Neuronal stem cell (in vitro differentiated cells): ENCODE measurements at places on chromosomes 13 and 19.

DNA sequence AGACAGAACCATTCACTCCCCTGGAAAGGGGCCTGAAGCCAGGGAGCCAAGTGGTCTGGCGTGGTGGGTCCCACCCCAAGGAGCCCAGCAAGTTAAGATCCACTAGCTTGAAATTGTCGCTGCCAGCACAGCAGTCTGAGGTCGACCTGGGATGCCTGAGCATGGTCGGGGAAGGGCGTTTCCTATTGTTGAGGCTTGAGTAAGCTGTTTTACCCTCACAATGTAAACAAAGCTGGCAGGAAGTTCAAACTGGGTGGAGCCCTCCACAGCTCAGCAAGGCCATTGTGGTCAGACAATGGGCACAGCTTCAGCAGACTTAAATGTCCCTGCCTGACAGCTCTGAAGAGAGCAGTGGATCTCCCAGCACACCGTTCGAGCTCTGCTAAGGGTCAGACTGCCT lies 195.6 kb upstream of the DACH1 start:
- H3K36me3 ChIP-seq = no peaks in the 10 kb centered on the region
- H3K4me3 ChIP-seq = no peak overlapping the region
- peak; percentile 21 for DNase-seq
- H3K27ac ChIP-seq = no peak overlapping the region

DNA sequence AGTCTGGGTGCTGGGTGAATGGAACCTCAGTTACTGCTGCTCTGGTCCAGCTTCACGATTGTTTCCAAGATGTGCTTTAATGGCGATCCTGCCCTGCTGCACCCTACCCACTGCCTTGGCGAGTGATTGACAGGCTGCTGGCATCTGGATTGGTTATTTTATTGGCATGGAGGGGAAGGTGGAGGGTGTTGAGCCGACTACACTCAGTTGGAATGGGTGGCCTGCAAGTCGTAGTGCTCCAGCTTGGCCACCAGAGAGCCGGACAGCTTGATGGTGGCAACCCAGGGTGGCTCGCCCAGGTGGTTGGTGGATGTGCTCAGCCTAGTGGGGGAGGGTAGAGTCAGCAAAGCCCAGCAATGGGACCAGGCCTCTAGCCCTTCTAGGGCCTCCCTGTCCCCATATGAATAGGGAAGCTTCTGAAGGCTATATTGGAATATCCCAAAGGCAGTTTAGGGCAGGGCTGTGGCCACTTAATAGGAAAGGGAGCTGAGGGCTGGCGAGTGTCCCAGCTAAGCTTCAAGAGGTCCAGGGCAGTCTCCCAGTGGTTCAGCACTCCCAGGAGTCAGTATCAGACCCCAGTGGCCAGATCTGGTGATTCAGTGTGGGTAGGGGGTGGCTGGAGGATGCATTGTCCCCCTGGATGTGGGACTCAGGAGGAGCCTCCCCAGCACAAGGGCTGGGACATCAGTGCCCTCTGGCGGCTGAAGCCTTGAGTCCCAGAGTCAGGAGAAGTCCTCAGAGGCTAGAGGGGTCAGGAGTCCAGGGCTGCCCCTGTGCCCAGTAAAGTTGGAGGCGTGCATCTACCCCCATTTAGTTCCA lies 3.4 kb downstream of the GGN start:
- no peak overlapping the region for H3K27ac ChIP-seq
- H3K36me3 ChIP-seq = peaks cover 62% of the 10 kb centered on the region
- DNase-seq = no peak
- peaks cover 2% of the 10 kb centered on the region for H3K4me1 ChIP-seq
- H3K27me3 ChIP-seq = no peaks in the 10 kb centered on the region
- H3K4me3 ChIP-seq = no peak overlapping the region

DNA sequence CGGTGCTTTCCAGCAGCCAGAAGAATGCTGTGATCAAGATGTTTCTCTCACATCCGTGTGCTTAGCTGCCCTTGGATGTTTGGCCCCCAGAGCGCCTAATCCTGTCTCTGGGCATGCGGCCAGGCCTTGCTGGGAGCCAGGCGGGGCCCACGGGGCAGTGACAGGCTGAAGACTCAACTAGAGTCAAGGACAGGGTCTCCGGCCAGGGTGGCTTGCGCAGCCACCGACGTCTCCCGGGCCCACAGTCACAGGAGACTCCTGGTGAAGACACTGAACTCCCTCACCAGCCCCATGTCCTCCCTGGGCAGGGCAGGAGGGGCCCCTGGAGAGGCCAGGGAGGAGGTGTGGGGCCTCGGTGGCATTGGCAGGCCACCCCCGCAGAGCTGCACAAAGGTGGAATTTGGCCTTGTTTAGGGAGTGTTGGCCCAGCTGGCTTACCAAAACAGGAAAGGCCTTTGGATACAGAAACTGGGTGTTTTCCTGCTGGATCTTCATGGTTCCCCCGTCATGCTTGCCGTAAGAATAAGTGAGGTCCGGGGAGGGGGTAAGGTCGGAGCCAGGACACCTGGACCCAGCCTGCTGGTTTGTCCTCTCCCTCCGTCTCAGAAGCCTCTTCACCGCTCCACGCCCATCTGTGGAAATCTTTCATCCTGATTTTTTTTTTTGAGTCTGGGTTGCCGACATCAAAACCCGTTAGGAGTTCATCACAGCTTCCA lies 10.0 kb upstream of the NDUFS7 start:
- peaks cover 81% of the 10 kb centered on the region for H3K36me3 ChIP-seq
- no peaks in the 10 kb centered on the region for H3K4me1 ChIP-seq
- no peak for DNase-seq

- no peaks in the 10 kb centered on the region for H3K27me3 ChIP-seq
- H3K27ac ChIP-seq = no peak overlapping the region
These were observed 21.3 kb downstream of the ZNF77 start for GRCh38 chr19:2923510-2923909.

DNA sequence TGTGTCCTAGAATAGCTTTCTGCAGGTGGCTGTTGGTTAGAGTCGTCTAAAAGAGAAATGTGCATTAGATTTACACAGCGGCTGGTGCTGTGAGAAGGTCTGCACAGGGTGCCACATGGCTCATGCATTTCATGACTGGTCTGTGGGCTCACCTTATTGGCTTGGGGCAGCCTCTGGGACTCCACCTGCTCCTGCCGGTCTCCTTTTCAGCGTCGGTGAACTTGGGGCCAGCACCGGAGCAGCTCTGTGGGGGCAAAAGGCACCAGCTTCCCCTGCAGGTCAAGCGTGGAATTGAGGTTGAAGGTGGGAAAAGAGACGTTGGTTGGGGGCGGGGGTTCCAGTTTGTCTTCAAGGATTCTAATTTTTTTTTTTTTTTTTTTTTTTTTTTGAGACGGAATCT lies 3.1 kb upstream of the PNMA8C start:
- no peak for DNase-seq
- H3K36me3 ChIP-seq = no peaks in the 10 kb centered on the region
- H3K4me1 ChIP-seq = peaks cover 20% of the 10 kb centered on the region
- no peaks in the 10 kb centered on the region for H3K27me3 ChIP-seq
- no peak overlapping the region for H3K4me3 ChIP-seq

- H3K27ac ChIP-seq = no peak overlapping the region
- no peaks in the 10 kb centered on the region for H3K27me3 ChIP-seq
- no peak for DNase-seq
- H3K4me1 ChIP-seq = no peaks in the 10 kb centered on the region
These were observed 106.2 kb downstream of the VWA8 start for GRCh38 chr13:41854758-41855157.

DNA sequence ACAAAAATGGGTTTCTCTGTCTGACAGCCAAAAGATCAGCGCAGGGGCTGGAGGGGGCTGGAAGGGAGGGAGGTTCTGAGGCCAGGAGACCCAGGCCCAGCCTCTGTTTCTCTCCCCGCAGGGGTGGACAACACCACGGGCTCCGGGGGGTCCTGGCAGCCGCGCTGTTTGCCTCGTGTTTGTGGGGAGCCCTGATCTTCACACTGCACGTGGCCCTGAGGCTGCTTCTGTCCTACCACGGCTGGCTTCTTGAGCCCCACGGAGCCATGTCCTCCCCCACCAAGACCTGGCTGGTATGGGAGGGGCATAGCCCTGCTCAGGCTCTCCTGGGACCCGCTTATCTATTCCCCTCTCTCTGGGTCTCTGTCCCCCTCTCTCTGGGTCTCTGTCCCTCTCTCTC lies 9.6 kb downstream of the CPT1C start:
- no peak overlapping the region for H3K27ac ChIP-seq
- H3K4me1 ChIP-seq = no peaks in the 10 kb centered on the region
- peaks cover 41% of the 10 kb centered on the region for H3K36me3 ChIP-seq
- DNase-seq = no peak
- no peaks in the 10 kb centered on the region for H3K27me3 ChIP-seq

DNA sequence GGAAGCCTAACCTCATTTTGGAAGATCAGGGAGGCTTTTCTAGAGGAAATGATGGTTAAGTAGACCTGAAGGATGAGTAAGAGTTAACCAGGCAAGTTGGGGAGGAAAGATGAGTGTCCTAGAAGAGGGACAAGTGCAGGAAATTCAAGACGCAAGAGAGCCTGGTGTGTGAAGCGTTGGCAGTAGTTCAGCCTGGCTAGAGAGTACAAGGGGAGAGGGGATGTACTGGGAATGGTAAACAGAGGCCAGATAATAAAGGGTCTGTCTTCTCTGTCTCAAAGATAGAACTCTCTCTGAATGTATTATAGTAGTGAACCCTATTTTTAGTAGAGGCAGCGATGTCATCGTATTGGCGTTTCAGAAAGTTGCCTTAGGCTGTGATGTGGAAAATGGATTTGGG lies 9.7 kb downstream of the DPY19L3 start:
- H3K36me3 ChIP-seq = peaks cover 89% of the 10 kb centered on the region
- no peaks in the 10 kb centered on the region for H3K27me3 ChIP-seq
- no peak overlapping the region for H3K4me3 ChIP-seq
- no peak overlapping the region for H3K27ac ChIP-seq
- DNase-seq = no peak
- H3K4me1 ChIP-seq = no peaks in the 10 kb centered on the region

- H3K4me1 ChIP-seq = no peaks in the 10 kb centered on the region
- H3K4me3 ChIP-seq = no peak overlapping the region
- no peaks in the 10 kb centered on the region for H3K27me3 ChIP-seq
- DNase-seq = no peak
- H3K27ac ChIP-seq = no peak overlapping the region
These were observed 2.8 kb upstream of the KCNJ14 start for GRCh38 chr19:48452289-48453190.

- DNase-seq = peak; percentile 74
- no peaks in the 10 kb centered on the region for H3K36me3 ChIP-seq
- H3K27ac ChIP-seq = peak overlapping the region; percentile 89
- H3K27me3 ChIP-seq = no peaks in the 10 kb centered on the region
- H3K4me3 ChIP-seq = no peak overlapping the region
These were observed 435.1 kb downstream of the EFNB2 start for GRCh38 chr13:106100171-106100919.

- no peaks in the 10 kb centered on the region for H3K27me3 ChIP-seq
- no peaks in the 10 kb centered on the region for H3K4me1 ChIP-seq
- no peak overlapping the region for H3K4me3 ChIP-seq
- H3K27ac ChIP-seq = no peak overlapping the region
These were observed 32.8 kb downstream of the ATP12A start for GRCh38 chr13:24713022-24713421.

DNA sequence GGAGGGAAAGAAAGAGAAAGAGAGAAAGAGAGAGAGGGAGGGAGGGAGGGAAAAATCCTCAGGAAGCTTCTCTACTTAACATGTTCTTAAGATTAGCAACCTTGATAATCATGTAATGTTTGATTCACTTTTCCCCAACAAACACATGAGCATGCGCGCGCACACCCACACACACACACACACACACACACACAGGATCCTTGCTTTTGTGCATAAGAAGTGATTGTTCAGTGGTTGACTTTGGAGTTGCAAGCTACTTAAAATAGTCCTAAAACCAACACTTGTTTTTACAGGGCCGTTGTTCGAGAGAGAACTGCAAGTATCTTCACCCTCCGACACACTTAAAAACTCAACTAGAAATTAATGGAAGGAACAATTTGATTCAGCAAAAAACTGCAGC lies 100.0 kb upstream of the RAP2A start:
- peaks cover 2% of the 10 kb centered on the region for H3K36me3 ChIP-seq
- H3K27me3 ChIP-seq = no peaks in the 10 kb centered on the region
- no peak for DNase-seq
- no peak overlapping the region for H3K4me3 ChIP-seq
- peaks cover 5% of the 10 kb centered on the region for H3K4me1 ChIP-seq

DNA sequence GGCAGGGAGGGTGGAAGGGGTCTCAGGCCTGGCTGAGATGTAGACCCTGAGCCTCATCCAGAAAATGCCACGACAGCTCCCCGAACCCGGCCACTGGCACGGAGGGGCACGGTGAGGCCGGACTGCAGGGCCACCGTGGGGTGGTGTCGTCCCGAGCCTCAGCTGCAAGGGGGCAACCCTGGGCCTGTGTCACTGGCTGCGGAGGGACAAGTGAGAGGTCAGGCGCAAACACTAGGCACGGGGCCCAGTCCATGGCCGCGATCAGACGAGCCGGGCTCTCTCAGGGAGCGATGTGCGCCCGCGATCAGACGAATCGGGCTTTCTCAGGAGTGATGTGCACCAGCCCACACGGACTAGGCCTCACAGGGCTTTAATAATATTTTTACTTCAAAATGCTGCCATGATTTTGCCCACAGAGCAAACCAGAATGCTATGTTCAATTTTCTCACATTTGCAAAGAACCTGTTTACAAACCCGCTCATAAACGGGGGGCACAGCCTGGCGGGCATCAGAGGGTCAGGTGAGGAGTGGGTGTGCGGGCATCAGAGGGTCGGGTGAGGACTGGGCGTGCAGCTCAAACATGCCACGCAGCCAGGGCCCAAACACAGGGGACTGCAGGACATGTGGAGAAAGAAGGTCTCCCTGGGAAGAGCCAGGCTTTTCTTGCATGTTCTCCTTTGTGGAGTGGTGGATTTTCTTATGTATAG lies 42.6 kb upstream of the C13orf46 start:
- H3K4me1 ChIP-seq = no peaks in the 10 kb centered on the region
- no peak overlapping the region for H3K4me3 ChIP-seq
- peaks cover 91% of the 10 kb centered on the region for H3K36me3 ChIP-seq

DNA sequence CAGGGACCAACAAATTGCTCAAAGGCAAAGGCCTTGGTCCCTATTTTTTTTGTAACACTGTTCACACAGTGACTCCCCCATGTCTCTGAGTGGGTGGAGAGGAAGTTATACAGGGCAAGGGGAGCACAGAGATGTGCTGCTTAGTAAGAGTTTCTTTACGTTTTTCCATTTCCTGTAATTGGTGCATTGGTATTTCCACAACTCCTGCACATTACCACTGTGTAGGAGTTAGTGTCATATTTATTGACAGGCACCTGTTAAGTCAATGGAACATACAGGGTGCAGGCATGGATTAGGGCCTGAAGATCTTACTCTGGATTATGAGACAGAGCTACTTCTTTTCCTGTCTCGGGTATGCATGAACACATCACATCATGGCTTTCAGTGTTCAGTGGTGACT lies 45.2 kb downstream of the SOX21 start:
- no peak for DNase-seq
- no peaks in the 10 kb centered on the region for H3K27me3 ChIP-seq
- H3K36me3 ChIP-seq = no peaks in the 10 kb centered on the region
- no peak overlapping the region for H3K27ac ChIP-seq
- no peak overlapping the region for H3K4me3 ChIP-seq
